ENCODE measurements at places on chromosomes 4 and X.

DNA sequence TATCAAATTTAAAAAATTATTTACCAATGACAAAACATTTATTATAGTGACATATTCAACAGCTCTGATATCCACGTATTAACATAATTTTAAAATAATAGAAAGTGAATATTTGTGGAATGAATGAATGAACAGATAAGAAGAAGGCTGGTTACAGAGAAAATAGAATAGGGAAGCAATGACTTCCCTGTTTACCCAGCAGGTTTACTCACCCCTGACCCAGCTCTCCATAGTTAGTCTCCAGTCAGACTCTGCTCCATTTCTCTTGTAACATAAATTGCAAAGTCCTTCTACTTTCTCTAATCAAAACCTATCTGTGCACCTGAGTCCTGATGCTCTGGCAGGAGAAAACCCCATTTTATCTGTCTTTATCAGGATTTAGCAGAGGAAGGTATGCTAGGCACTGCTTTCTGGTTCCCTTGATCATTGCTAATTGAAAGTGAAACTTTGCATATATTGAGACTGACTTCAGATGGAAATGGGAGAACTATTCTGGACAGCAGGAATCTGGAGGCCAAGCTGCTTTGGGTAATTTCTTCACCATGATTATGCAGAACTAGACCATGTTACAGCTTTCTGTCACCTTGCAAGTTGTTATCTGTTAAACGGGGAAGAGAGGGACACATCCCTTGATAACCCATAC lies 363.0 kb downstream of the FAT4 start:
- no peak for DNase-seq

DNA sequence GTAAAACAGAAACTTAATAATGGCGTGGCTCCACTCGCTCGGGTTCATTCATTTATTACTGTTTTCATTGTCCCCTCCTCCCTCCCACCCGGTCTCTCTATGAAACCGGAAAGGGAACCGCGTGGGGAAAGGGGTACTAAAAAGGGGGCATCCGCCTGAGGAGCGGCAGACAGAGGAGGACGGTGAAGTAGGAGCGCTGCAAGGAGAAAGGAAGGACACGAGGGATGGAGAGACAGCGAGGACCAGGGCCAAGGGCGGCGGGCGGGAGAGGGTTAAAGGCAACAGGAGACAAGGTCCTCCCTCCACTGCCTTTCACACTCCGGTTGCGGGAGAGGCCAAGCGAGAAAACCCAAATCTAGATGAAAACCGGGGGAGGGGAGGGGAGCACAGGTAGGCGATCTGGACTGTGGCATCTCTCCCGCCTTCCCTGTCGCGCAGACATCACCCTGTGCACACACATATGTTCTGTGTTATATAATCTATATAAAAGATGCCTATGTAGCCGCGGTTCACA lies 829 bp downstream of the ELOVL6 start:
- no peak for DNase-seq

- no peak for DNase-seq
Observed at GRCh38 chr4:26856906-26857277, 3.7 kb upstream of the STIM2 start.

GRCh38 chrX:119760026-119760877 lies 1.9 kb downstream of the SOWAHD start:
- no peak for DNase-seq

- no peak for DNase-seq
Observed at GRCh38 chrX:5051831-5052491, 1176.7 kb downstream of the NLGN4X start.

GRCh38 chrX:131066237-131066636 lies 8.1 kb downstream of the ARHGAP36 start:
- no peak for DNase-seq

DNA sequence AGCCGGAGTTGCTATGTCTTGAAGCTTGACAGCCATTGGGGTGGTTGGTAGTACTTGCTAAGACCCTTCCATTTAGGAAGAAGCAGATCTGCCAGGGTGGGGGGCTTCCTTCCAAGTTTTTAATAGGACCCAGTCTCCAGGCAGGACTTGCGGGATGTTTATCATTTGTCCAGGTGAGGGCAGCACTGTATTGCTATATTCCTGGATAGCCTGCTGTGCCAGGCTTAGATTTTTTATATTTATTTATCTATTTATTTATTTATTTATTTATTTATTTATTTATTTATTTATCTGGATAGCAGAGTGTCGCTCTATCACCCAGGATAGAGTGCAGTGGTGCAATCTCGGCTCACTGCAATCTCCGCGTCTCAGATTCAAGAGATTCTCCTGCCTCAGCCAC lies 87.4 kb upstream of the CT45A1 start:
- no peak for DNase-seq

DNA sequence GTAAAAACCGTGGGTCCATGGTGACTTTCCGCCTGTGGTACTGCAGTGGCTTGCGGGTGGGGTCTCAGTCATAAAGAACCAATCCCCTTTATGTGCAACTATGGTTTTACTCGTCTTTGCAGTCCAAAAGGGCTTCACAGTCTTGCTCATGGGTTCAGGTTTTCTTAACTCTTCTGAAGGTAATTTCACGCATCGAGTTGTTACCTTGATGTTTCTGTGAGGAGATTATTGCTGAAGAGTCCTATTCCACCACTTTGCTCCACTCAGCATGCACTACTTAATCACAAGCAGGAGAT lies 41.5 kb downstream of the F8 start:
- DNase-seq: no peak

- no peak for DNase-seq
Observed at GRCh38 chr4:184848510-184848909, 22.7 kb upstream of the ACSL1 start.

DNA sequence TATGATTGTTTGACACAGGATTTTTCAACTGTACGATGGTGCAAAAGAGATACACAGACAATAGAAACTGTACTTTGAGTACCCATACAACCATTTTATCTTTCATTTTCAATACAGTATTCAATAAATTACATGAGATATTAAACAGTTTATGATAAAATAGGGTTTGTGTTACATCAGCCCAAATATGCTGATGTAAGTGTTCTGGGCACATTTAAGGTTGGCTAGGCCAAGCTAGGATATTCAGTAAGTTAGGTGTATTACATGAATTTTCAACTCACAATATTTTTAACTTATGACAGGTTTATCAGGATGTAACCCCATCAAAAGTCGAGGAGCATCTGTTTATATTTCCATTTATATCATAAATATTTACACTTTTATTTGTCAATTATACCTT lies 42.9 kb upstream of the PLS3 start:
- no peak for DNase-seq

DNA sequence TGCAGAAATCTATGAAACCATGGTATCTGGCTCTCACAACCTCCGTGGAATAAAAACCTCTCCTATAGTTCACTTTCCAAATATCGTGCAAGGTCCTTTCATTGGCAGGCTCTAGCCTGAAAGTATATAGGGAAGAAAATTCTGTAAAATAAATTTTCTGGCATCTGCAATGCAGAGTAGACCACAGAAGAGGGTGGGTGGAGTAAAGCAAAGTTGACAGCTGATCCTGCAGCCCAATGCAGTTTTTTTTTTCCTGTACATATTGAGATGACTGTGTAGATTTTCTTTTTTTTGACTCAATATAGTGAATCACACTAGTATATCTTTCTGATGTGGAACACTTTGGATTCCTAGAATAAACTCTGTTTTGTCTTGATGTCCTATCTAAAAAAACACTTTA lies 56.7 kb downstream of the NPY2R start:
- DNase-seq: no peak

- peak; percentile 18 for DNase-seq
Observed at GRCh38 chrX:129726307-129727111, 12.3 kb upstream of the XPNPEP2 start.

DNA sequence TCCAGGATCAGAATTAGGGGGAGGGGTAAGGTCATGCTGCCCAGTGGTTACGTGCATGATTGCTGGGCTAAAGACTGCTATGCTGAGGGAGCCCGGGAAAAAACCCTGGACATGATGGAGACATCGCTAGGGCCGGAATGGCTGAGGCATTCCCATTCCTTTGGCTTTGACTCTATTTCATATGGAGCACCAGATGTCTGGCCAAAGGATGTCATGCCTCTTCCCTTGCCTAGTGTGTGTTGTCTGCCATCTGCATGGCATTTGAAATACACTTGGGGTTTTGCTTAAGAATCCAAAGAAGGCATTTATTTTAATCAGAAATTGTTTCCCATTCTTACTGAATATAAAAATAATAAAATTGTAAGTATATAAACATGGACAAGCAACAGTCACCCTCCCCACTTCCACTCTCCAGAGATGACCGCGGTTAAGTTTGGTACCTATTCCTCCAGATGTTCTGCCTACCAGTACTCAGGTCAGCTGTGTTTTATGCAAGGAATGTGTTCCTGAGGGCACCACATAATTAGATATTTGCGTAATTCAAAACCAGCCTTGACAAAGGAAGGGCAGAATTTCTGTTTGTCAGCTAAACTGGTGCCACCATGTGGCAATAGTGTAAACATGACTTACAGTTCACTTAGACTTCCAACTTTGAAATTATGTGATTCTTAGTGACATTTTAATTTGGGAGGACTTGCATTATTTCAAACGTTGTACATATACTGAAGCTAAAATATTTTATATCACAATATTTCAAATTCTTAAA lies 105.9 kb downstream of the CT47B1 start:
- DNase-seq: peak; percentile 51

DNA sequence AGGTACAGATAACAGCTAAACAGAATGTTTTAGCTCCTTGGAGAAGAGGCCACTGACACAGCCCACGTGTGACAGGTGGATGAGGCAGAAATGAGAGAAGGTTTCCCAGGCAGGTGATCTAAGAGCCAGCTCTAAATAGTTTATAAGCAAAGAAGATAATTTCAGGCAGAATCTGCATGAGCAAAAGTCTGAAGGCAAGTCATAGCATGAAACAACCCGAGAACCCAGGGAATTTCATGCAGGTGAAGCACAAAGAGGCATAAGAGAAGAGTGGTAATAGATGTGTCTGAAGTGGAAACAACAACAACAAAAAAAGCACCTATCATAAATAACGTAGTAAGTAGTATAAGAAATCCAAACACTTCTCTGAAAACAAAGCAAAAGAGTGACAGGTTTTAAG lies 275.8 kb upstream of the CPEB2 start:
- DNase-seq: no peak

GRCh38 chr4:67568820-67569219 lies 10.3 kb downstream of the STAP1 start:
- no peak for DNase-seq

GRCh38 chrX:152641996-152642395 lies 4.3 kb downstream of the GABRQ start:
- DNase-seq: no peak

Data from HS-5 (cell line).